ENCODE measurements at places on chromosomes 3 and 15. TPM values are rescaled to one million over a fixed set of nuclear protein-coding genes. Genes with fewer than 3 reads are reported as not detected.

GRCh38 chr15:66898656-66899386 lies 166.6 kb upstream of the SMAD3 start:
- H3K4me3 ChIP-seq: no peak overlapping the region
- H3K27ac ChIP-seq: no peak overlapping the region
- no peaks in the 10 kb centered on the region for H3K4me1 ChIP-seq
- H3K27me3 ChIP-seq: peaks cover 3% of the 10 kb centered on the region
- DNase-seq: no peak

DNA sequence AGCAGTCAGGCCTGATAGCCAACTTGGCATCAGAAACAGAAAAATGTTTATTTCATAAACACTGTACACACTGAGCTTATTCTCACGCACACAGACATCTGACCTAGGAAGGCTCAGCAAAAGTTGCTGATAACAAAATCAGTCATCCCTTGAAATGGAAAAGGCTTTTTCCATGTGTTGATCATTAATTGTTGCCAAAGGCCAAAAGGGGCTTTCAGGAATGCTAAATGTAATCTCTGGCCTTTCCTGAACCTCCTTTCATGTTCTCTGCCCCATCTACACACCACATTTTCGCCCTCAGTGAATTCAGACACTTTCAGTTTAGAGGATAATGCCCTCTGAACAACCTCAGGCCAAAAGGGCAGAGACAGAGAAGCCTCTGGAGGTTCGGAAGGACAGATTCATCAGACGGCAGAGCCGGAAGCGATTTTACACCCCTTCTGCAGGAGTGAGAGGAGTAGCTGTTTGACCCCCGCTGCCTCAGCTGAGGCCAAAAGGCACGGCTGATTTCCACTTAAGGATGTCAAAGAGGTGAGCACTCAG lies 14.5 kb downstream of the RTP4 start:
- H3K4me1 ChIP-seq: peaks cover 21% of the 10 kb centered on the region
- no peaks in the 10 kb centered on the region for H3K36me3 ChIP-seq
- H3K4me3 ChIP-seq: peak overlapping the region; percentile 43
- H3K27me3 ChIP-seq: peaks cover 7% of the 10 kb centered on the region
- peak; percentile 49 for DNase-seq
- peak overlapping the region; percentile 45 for H3K27ac ChIP-seq

The SV2B gene
- total RNA-seq: 7.1 TPM

GRCh38 chr3:47362701-47363100 lies 18.1 kb upstream of the PTPN23 start:
- no peak overlapping the region for H3K4me3 ChIP-seq
- peaks cover 2% of the 10 kb centered on the region for H3K27me3 ChIP-seq
- no peaks in the 10 kb centered on the region for H3K4me1 ChIP-seq
- no peak for DNase-seq
- peaks cover 9% of the 10 kb centered on the region for H3K36me3 ChIP-seq

GRCh38 chr3:134795746-134796280 lies 753 bp downstream of the EPHB1 start:
- peaks cover 8% of the 10 kb centered on the region for H3K36me3 ChIP-seq
- H3K27ac ChIP-seq: no peak overlapping the region
- H3K27me3 ChIP-seq: peaks cover 19% of the 10 kb centered on the region
- H3K4me3 ChIP-seq: peak overlapping the region; percentile 92

All from glutamatergic neuron (in vitro differentiated cells).